Esophagus squamous epithelium (tissue), 5 donors: ENCODE measurements at places on chromosomes 16 and 17.

DNA sequence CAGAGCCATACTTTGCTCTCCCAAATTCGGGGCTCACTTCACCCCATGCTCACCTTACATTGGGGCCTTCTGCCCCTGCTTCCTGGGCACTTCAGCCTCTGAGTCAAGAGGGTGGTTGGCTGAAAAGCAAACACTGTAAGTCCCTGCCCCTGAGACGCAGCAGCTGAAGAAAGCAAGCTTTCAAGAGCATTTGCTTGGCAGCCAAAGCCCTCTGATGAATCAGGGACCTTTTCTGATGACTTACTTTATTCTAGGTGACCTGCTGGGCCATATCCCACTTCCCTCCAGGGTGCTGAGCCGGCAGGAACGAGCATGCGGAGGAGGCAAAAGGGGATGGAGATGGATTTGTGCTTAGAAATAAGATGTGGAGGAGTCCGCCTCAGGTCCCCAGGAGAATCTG is 147.0 kb upstream of the TNRC6C start:
- no peak for DNase-seq

DNA sequence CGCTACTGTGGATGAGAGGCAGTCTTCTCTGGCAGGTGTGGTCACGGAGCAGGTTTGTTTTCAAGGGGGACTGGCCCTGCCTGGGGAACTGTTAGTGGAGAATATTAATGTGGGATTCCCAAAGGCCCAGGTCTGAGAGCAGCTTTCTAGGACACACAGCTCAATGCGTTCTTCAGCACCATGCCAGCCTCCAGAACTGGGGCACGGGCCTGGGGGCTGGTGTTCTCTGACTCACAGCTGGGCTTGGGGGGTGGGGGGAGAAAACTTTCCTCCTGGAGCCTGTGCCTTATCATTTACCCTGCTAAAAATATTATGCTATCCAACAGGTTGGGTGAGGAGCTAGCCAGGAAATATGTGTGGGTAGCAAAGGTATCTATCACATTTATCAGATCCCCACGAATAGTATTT is 13.5 kb upstream of the LHX1 start:
- DNase-seq = no peak

GRCh38 chr16:88692861-88693260 is 6.6 kb upstream of the SNAI3 start:
- no peak for DNase-seq

DNA sequence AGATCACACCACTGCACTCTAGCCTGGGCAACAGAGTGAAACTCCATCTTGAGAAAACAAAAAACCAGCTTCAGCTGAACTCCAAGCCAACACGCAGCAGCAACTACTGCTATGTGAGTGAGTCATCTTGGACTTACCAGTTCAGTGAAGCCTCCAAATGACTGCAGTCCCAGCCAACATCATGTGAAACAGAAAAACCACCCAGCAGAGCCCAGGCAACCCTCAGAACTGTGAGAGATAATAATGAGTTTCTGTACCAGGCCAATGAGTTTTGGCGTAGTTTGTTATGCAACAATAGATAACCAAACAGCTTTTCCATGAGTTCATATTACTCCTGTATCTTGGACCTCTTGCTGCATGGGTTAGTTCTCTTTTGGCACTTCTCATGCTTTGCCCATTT is 23.3 kb downstream of the PHF12 start:
- no peak for DNase-seq

GRCh38 chr16:47965439-47965838 is 190.4 kb downstream of the ABCC12 start:
- no peak for DNase-seq

- DNase-seq = no peak
Observed at GRCh38 chr17:17320188-17320910, 17.2 kb downstream of the NT5M start.

DNA sequence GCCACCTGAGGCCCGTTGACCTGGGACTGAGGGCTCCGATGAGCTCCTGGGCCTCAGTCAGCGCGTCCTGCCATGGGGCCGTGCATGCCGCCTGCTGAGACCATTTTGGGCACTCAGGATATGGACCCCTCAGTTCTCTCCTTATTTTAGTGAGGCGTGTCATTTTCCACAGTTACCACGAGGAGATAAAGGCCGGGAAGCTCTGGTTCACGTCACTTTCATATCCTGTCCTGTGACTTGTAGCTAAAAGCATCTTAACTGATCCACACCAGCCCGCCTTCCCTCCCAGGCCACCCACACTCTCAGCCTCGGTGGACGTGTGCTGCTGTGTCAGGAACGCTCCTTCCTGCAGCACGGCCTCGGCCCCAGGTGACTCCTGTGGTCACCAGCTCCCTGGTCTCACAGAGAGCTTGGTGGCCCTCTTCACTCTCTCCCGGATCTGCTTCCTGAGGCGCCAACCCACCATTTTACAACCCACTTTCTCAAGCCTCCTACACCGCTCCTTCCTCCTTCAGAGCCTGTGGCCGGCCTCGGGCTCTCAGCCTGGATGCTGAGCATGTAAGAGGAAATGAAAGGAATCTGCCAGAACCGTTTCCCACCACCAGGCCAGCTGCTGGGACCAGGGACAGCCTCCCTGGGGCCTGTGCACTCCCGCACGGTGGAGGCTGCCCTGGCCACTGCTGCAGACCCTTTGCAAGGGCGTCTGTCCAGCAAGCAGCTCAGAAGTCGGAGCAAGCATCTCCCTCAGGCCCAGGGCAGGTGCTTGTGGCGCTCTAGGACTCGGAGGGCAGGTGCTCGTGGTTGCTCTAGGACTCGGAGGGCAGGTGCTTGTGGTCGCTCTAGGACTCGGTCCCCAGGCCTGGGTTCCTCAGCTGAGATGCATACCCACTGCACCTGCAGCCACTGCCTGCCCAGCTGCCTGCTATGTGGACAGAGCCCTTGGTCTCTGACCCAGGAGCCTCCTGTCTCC is 23.9 kb upstream of the FASN start:
- DNase-seq = no peak

DNA sequence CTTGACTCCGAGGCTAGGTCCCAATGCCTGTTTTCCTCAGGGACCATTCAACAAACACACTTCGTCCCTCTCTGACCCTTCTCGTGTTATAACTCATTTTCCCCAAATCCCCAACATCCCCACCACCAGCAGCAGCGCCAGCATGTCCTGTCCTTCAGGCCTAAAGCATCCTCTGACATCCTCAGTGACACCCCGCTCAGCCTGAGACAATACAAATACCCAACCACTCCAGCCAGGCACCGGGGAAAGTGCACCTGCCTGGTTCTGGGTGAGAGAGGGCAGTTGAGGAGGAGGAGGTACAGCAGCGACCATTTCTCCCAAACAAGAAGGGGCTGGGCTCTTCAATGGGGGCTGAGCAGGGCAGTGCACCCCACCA is 4.7 kb downstream of the MNT start:
- DNase-seq = no peak

DNA sequence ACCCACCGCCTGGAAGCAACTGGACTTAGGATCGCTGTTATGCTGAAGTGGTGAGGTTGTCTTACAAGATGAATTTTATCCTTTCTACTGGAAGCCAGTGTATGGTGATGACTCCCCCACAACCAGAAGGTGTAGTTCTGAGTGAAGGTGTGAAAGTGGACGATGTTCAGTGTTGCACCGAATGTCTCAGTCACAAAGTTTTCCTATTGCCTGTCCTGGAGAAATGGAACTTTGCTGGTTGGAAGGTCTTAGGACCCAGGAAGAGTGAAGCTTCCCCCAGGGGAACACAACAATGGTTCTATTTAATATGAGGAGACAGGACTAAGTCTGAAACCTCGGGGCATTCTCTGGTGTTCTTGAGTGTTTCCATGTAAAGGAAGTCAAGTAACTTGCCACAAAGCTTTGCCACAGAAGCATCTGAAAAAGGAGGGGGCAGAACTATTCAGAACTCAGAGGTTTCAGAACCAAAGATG is 44.2 kb downstream of the USP22 start:
- DNase-seq = no peak

- no peak for DNase-seq
Observed at GRCh38 chr17:55341432-55341831, 76.7 kb downstream of the HLF start.

- DNase-seq = no peak
Observed at GRCh38 chr17:74513987-74514631, 17.2 kb downstream of the CD300LB start.

- DNase-seq = no peak
Observed at GRCh38 chr16:3762107-3762750, 44.9 kb upstream of the TRAP1 start.

DNA sequence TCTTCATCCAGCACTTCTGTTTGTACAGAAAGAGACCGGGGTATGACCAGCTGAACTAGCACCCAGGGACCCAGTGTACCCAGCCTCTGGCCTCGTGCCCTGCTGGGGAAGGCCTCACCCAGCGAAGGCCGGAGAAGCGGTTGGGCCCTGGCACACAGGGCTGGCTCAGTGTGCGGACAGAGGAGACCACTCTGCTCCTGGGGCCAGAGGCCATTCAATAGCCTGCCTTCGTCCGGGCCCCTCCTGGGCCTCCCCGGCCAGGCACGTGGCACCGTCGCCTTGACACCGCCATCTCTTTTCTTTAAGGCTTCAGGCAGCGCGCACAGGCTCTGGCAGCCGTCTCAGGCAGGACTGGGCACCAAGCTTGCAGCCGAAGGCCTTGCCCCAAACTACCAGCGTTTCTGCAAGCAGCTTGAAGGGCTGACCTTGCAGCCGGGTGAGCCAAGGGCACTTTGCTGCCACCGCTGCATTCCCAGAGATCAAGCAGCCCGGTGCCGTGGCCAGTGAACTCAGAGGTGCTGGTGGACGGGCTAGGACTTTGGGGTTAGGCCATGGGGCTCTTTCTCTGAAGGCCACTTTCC is 8.0 kb downstream of the TAX1BP3 start:
- no peak for DNase-seq

GRCh38 chr16:67013823-67014633 is 14.9 kb upstream of the CBFB start:
- DNase-seq = no peak

GRCh38 chr17:54956791-54957190 is 11.7 kb downstream of the COX11 start:
- DNase-seq = no peak
